ENCODE measurements at places on chromosomes 1 and 21. TPM values are rescaled to one million over a fixed set of nuclear protein-coding genes. Genes with fewer than 3 reads are reported as not detected.
A peak's percentile ranks its signal among the peaks of the same experiment; 100 is the strongest.

The CLCA1 gene
- not detected for total RNA-seq

DNA sequence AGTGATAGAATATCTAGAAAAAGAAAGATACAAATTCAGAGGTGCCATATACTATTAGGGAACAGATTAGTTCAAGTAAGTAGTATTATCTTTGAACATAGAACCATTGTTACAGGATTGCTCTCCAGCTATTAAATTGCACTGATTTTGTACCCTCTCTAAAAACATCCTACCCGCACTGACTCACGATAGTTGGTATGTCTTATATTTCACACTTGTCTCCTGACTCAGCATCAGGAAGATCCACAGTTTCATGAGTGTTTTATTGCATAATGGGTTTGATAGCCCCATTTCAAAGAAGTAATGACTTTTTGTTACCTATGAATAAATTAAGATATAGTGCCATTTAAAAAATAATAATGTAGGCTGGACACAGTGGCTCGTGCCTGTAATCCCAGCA is 6.0 kb downstream of the TATDN3 start:
- DNase-seq, result no peak

The TRMT1L gene
- total RNA-seq, result 17.7 TPM

DNA sequence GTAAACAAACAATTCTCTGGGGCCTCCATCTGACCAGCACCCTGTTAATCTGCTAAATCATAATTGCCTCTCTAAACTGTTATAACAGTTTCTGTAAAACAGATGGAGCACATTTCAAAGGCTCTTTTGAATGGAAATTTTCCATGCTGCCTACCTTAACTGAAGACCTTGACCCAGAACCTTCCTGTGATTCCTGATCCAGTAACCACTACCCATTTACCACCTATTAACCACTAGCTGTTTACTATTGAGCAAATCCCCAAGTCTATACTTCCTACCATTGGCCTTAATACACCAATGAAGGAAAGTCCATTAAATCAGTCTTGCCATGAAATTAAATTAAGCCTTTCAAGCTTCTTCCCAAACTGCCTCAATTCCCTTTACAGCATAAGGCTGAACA is 46.3 kb downstream of the RAB3GAP2 start:
- no peak for DNase-seq

GRCh38 chr1:54070171-54070837 is 16.9 kb downstream of the TCEANC2 start:
- no peak for DNase-seq

DNA sequence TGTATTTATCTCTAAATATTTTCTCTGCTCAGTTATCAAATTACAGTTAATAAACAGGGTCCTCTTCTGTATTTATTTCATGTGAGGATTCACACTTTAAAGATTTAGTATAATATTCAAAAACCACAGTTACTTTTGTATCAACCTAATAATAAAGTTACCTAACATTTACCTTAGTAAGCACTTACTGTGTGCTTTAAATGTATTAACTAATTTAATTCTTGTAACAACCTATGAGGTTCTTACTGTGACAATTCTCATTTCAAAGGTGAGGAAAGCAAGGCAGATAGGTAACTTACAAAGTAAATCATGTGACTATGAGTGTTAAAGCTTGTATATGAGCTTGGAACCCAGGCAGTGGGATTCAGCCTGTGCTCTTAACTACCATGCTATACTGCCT is 30.2 kb downstream of the DNAH14 start:
- DNase-seq, result no peak

- no peak for DNase-seq
These were observed 8.4 kb upstream of the HLCS start for GRCh38 chr21:36974851-36975192.

GRCh38 chr1:84253891-84254290 is 47.6 kb upstream of the SAMD13 start:
- peak; percentile 90 for DNase-seq

- no peak for DNase-seq
These were observed 178.9 kb upstream of the FOXD3 start for GRCh38 chr1:63143482-63143881.

The IL24 gene
- total RNA-seq, result not detected

GRCh38 chr1:203915811-203916210 is 54.4 kb downstream of the SNRPE start:
- no peak for DNase-seq

DNA sequence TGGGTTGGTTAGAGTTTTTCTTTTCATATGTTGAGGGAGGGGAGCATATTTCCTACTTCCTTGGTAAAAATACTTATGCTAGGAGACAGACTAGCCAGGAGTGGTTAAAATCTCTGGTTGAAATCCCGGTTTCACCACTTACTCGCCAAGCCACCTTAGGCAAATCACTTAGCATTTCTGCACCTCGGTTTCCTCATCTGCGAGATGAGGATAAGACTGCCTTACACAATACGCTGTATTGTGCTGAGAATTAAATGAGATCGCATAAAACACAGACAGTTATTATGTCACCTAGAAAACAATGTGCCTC is 1.4 kb downstream of the IFFO2 start:
- no peak for DNase-seq

DNA sequence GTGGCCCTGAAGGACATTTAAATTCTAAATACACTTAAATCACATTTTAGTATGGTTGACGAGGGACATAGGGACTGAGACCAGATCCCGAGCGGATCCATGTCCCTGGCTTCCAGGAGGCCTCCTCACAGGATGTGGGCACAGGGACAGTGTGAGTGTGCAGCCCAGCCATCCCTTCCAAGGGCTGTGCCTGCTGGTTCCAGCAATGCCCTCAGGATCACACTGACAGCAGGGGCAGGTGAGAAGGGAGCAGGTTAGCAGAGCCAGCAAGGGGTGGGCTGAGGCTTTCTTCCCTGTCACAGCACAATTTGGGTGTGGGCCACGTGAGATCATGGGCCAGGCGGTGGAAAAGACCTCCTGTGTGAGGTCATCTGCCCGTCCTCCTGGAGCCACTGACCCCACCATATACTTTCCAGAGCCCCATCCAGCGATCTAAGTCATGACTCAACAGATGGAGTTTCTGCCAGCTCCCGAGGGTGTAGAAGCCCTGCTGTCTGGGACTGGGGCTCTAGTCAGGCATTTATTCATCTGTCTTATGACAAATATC is 37.0 kb upstream of the PRSS38 start:
- DNase-seq, result no peak
